ENCODE measurements at places on chromosomes 4 and X.
A peak's percentile ranks its signal among the peaks of the same experiment; 100 is the strongest.

- peak; percentile 26 for DNase-seq
Observed at GRCh38 chrX:101759000-101759399, 99.3 kb upstream of the ARMCX2 start.

- DNase-seq, result no peak
Observed at GRCh38 chr4:3475041-3475712, 12.1 kb downstream of the DOK7 start.

DNA sequence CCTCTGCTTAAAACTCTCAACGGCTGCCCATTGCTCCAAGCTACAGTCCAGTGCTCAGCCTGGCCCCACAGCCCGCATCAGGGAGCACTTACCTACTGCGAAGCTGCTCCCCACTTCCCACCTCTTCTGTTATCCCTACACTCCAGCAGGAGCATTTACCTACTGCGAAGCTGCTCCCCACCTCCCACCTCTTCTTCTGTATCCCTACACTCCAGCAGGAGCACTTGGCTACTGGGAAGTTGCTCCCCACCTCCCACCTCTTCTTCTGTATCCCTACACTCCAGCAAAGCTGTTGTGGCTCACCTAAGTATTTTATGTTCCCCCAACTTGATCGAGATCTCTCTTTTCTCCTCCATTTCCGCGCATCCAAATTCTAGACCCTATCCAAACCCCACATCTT lies 563.3 kb upstream of the ZFP42 start:
- no peak for DNase-seq

DNA sequence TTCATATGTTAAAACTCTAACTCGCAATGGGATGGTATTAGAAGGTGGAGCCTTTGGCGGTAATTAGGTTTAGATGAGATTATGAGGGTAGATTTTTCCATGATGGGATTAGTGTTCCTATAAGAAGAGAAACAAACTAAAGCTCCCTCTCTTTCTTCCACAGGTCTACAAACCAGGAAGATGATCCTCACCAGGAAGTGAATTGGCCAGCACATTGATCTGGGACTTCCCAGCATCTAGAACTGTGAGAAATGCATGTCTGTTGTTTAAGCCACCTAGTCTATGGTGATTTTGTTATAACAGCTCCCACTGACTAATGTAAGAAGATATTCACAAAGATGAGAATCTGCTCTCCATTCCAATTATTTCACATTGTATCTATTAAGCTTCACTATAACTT lies 2266.9 kb downstream of the PCDH7 start:
- no peak for DNase-seq

DNA sequence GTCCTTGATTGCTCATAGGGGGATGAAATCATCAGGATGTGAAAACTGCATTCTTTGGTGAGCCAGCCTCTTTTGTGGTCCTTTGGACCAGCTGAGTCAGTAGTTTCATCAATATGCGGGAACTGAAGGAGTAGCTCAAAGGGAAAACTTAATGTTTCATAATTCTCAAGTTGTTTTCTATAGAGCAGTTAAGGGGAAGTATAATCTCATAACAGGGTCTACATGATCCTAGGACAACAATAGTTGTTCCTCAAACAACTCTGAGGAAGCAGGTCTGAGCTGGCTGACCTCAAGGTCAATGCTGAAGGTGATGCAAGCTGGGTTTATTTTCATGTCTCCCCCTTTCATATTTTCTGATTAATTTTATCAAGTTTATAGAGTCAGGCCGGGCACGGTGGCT lies 36.1 kb upstream of the IRF2 start:
- no peak for DNase-seq

DNA sequence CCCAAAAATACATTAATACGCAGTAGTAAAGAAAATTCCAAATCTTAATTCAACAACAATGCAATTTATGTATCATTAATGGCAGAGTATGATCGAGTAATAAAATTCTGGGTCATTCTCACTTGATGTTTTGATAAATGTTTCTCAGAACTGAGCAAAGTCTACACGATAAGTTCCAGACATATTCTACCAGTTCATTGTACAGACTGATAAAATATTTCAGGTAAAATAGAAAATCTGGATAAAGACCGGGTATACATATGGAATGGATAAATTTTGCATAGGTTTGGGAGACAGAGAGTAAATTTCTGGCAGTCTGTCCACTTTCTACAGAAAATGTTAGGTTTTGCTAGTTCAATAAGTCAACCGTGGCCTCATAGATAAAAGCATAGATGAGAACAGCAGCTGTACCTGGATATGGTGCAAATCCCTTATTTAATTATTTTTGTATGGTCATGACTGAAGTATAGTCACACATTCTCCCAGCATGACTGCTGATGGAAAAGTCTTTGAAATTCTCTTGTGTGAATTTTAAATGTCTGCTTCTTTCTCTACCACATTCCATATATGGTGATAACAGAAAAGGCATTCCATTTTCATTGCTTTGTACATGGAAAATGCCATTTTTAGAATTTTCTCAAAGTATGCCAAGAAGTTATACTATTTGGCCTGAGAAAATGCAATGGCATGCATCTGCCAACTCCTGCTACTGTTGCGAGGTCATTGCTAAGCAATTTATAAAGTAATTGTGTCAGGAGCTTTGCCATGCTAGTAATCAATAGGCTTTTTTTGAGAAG lies 301.9 kb upstream of the ARSJ start:
- DNase-seq, result no peak

DNA sequence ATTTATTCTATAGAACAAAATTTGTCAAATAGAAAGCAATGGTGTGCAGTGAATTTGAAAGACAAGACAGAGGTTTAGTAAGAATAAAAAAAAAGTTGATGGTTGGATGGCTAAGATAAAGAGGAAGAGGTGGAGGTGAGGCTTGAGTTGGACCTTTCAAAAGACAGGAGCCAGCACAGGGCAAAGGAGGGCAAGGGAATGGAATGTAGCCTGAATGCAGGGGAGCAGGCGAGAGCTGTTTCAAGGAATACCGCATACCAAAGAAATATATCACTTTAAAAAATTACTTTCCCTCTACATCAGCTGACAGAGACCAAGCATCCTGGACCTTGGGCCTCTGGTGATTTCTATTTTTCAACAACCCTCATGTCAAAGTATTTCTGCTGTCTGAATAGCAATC lies 38.0 kb upstream of the CXXC4 start:
- DNase-seq, result no peak

- DNase-seq, result no peak
Observed at GRCh38 chr4:167826281-167826680, 266.1 kb upstream of the ANXA10 start.

- no peak for DNase-seq
Observed at GRCh38 chr4:108139089-108139488, 29.6 kb downstream of the LEF1 start.

DNA sequence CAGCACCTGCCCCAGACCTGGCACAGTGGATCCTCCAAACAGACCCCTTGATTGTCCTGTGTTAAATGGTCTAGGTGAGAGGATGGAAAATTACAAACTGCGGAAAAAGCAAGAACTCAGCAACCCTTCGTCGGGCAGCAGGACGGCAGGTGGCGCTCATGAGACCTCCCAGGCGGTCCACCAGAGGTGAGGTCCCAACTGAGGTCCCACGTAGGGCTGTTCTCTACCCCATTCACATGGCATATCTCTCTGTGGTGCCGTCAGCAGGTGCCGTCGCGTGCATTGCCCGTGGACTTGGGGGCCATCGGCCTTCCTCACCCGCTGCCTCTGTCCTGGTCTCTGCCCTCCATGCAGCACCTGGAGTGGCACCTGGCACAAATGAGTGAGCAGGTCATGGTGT lies 88.2 kb downstream of the CRMP1 start:
- DNase-seq, result no peak

DNA sequence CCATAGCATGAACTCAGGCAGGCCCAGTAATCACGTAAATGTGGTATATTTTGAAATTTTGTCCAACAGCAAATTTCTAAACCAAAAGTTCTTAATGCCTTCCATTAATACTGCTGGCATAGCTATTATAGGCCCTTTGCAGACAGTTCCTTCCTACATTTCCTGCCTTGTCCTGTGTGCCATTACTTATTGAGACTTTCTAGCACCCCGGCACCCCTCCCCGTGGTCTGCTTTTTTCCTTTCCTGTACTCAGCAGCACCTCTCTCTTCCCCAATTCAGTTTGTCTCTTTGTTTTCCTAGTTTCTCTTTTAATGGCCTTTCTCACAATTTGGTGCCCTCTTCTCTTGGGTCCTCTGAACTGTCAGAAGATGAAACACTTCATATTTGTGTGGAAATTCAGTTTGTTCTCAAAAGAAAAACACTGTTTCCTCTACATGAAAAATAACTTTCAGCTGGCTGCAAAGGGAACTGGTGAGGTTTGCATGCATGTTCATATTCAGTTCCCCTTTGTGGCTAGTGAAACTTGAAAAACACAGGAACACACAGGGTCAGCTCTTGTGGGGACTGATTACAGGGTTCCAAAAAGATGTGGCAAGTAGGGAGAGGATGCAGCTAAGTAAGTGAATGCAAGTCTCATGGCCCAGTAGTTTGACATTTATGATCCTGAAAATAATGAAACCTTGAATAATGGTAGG lies 17.1 kb downstream of the GPR34 start:
- DNase-seq, result no peak

GRCh38 chr4:115042496-115042895 lies 70.9 kb downstream of the NDST4 start:
- DNase-seq, result no peak

DNA sequence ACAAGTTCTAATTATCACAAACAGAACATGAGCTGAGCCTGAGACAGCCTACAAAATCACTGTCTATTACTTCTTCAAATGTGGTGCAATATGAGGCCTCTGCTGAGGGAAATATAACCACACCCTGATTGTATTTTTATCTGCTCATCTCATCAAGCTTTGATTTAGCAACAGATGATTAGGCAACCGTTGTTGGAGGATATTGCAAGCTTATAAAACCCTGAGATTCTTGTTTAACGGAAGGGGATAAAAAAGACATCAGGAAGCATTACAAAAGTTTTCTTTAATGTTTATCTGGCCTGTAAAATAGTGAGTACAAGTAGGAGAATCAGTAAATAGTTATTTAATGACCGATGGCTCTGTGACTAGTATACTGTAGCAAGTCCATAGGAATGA lies 108.5 kb downstream of the ZNF330 start:
- no peak for DNase-seq

DNA sequence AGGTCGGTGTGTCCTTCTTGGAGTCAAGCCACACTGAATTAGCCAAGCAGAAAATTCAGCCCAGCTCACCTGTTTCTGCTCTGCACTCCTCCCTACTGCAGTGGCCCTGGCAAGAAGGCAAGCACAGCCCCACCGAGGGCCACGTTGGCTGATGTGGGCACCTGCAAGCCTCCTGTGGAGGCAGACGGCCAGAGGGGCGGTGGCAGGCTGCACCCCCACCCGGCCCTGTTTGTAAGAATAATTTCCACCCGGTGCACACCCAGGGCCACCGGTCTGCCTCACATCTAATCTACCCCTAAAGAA lies 18.8 kb downstream of the PPP2R2C start:
- no peak for DNase-seq

GRCh38 chrX:153511784-153512500 lies 5.5 kb upstream of the ATP2B3 start:
- DNase-seq, result no peak

DNA sequence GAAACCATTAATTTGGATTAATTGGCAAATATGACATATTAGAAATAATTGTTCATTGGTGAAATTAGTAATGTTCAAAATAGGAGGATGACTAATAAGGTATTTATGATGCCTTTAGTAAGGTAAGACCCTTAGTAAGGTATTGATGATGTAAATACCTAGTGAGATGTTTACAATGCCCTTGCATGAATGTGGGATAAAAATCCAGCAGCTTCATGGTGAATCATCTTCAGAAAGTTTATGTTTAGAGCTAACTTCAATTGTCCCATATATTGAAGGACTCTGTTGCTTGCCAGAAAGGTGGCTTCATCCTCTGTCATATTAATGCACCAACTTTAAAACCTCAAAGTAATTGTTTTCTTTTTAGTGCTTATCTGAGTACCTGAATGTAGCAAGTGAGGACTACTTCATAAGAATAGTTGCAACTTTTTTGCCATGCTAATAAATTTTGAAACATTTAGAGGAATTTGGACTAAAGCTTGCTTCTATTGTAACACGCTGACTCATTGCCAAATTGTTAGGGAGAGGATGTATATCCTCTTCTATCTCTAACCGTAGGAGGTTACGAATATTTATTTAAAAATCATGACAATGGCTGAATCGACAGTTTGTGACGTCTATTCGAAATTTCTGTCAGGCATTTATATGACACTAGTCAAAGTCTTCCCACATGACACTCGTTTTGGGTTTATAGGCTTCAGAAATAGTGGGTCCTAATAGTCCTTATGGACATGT lies 174.1 kb upstream of the HS3ST1 start:
- DNase-seq, result no peak

GRCh38 chrX:69257499-69258127 lies 92.4 kb upstream of the PJA1 start:
- no peak for DNase-seq

DNA sequence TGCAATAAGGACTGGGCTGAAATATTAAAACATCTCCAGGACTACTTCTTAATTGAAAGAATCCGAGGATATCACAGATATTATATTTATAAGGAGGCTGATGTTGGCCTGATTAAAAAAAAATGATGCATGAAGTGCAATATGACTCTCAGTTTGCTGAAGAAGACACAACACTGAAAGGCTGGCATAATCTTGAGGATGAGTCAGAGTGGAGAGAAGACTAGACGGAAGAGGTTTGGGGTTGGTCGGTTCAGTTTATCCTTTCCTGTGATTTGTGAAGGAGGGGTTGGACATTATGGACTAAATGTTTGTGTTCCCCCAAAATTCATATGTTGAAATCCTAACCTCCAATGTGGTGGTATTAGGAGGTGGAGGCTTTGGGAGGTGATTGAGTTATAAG lies 170.3 kb downstream of the CORIN start:
- DNase-seq, result no peak

DNA sequence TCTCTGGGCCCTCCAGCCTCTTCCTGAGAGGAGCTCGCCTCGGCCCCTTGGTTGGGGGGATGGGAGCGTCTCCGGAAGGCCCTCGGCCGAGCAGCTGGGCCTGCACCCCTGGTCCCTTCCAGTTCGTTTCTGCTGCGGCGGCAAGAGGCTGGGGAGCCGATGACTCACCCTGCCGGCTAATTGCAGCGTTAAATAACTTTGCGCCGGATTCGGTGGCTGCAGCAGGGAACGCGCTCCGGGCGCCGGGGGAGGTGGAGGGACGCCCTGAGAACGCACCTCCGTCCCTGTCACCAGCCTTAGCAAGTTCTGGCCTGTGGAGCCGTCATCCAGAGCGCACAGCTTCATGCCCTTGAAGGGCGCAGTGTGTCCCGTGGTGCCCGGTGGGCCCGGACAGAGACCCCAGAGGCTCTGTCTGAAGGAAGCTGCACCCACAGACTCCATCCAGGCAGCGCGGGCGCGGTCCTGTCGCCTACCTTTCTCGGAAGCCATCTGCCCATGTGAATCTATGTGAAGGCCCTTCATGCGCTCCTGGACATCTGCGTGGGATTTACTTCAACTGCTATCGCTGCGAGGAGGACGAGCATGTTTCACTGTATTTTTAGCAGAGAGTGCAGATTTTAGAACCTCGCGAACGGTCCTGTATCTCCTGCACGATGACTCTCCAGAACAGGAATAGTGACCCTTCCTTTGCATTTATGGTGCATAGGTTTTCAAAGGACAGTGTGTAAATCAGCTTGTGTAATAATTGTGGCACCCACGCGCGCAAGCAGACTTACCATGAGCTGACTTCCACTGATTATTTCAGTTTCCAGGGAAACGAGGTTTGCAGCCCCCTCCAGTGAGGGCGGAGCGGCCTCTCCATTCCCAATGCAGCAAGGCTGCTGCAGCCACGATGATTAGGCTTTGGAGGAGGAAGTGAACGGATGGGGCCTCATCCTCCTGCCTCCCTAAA lies 1.7 kb upstream of the TMEM271 start:
- DNase-seq, result peak; percentile 35

- DNase-seq, result no peak
Observed at GRCh38 chr4:157128395-157128794, 52.4 kb downstream of the GLRB start.
